ENCODE measurements at places on chromosomes 16 and 17.

DNA sequence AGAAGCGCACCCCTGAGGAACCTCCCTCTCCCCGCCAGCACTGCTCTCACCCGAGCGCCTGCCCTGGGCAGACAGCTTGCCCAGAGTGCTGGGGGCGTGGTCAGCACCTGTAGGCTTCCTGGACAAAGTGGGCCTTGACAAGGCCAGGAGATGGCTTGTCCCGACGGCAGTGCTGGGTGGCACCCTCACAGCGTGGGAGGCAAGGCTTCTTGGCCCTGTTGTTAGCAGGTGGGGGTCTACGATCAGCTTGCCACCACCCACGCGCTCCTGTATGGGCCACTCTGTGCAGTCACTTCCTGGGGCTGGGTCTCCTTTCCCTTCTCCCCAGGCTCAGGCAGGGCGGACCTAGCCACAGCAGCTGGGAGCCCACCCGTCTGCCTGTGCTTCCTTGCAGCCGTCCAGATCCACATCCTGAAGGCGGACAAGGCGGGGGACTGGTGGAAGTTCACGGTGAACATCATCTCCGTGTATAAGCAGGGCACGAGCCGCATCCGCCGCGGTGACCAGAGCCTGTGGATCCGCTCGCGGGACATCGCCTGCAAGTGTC lies 218.0 kb downstream of the NTN1 start:
- DNase-seq = no peak

DNA sequence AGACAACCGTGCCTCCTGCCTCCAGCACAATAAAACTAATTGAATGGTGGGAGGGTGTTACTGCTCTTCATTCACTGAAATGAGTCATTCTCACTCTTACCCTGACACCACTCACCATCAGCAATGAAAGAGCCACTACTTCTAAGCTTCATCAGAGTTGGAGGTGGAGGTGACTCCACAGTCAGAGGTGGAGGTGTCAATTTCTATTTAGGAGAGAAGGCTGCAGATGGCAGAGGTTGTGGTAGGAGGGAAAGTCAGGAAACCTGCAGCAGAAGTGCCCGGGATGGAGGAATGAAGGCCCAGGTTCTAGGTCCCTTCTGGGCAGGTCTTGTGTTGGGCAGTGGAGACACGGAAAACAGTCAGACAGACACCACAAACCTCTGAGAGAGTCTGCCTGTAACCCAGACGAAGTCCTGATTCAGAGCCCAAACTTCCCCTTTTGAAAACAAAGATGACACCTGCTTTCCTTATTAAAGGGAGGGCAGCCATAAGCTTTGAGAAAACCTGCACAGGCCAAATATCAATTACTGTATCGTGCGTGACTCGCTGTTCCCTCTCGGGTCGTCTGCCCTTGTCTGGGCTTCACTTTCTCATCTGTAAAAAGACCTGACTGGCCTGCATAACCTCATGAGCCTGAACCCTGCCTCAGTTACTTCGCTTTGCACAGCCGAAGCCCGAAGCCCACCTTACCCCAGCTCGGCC lies 668 bp downstream of the ATPAF2 start:
- DNase-seq = no peak

DNA sequence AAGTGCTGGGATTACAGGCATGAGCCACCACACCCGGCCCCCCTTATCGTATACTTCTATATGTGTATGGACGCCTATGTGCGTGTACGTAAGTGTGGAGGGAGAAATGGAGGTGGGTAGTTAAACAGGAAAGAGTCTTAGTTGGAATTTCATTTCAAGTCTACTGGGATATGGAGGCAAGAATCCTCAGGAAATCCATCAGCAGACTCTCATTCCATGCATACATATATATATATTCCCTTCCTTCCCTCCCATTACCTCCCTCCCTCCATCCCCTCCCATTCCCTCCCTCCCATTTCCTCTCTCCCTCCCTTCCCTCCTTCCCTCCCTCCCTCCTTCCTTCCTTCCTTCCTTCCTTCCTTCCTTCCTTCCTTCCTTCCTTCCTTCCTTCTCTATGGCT lies 391.7 kb upstream of the RBFOX1 start:
- DNase-seq = no peak

- DNase-seq = no peak
Observed at GRCh38 chr17:71914042-71914441, 206.8 kb upstream of the SOX9 start.

DNA sequence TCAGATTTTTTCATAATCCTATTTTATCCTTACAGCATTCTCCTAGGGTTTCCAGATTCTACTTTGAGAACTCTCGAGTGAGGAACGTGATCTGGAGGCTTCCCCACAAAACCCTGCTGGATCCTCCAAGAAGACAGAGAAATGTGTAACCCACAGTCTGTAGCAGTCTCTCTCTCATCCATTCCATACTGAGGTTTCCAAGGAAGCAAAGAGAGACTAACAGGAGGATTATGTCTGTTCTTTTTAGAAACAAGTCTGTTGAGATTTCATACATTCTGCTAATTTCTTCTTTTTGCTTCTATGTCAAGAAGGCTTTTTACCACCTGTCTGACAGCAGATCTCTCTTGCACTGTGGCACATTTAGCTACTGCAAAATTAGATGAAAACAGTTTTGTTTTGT lies 18.8 kb downstream of the TMIGD1 start:
- no peak for DNase-seq

- DNase-seq = no peak
Observed at GRCh38 chr16:12893050-12893750, 8.2 kb upstream of the SHISA9 start.

DNA sequence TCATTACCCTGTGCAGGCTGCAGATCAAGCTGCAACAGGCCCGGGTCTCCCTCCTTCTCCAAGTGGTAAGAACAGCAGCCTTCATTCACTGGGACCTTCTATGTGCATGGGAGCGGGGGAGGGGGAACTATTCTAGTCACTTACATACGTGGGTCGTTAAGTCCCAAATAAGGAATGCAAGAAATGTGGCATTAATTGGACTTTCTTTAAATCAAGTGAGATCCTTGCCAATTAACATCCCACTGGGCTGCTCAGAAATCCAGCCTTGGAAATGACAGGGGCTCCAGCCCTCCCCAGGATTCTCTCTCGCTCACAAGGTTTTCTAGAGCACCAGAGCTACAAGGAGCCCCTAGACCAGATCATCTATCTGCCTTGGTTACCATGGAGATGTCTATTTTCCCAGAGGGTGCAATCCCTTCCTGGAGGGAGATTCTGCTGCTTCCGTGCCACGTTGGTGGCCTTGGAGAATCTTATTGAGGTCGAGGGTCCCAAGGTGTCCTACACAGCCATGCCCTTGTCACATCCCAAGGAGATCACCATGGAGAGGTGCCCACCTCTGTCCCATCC lies 5.2 kb upstream of the EIF1 start:
- DNase-seq = no peak

DNA sequence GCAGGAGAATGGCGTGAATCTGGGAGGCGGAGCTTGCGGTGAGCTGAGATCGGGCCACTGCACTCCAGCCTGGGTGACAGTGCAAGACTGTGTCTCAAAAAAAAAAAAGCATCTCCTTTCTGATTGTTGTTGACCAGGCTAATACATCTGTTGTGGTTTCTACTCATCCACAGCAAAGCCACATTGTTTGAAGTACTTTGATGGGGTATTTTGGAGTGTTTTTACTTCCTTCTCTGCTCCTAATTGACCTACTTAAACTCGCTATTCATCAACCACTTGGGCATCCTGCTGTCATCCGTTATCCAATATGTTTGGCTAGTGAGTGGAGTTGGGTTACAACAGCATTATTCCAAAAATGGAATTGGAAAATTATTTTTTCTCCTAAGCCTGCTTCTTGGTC lies 3.5 kb upstream of the CDC27 start:
- DNase-seq = no peak

GRCh38 chr17:3754458-3755334 lies 31.0 kb downstream of the HASPIN start:
- no peak for DNase-seq

DNA sequence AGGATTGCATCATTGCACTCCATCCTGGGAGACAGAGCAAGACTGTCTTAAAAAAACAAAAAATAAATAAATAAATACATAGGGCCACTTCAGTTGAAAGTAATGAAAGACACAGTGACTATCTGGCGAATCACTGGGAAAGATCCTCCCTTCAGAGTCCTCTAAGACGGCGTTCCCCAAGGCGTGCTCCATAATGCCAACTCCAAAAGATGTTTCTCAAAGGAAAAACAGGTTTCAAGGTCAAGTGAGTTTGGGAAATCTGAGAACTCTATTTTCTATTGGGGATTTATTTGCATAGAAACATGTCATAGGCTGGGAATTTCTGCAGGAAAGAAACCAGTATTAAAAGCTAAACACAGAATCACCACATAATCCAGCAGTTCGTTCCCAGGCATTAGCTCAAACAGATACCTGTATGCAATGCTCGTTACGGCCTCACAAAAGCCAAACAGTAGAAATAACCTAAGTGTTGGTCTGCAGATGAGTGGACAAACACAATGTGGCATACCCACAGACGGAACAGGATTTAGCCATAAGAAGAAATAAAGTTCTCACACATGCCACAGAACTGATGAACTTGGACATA lies 7.9 kb downstream of the KLHDC4 start:
- no peak for DNase-seq

- DNase-seq = no peak
Observed at GRCh38 chr17:38322897-38323296, 20.9 kb downstream of the GPR179 start.

DNA sequence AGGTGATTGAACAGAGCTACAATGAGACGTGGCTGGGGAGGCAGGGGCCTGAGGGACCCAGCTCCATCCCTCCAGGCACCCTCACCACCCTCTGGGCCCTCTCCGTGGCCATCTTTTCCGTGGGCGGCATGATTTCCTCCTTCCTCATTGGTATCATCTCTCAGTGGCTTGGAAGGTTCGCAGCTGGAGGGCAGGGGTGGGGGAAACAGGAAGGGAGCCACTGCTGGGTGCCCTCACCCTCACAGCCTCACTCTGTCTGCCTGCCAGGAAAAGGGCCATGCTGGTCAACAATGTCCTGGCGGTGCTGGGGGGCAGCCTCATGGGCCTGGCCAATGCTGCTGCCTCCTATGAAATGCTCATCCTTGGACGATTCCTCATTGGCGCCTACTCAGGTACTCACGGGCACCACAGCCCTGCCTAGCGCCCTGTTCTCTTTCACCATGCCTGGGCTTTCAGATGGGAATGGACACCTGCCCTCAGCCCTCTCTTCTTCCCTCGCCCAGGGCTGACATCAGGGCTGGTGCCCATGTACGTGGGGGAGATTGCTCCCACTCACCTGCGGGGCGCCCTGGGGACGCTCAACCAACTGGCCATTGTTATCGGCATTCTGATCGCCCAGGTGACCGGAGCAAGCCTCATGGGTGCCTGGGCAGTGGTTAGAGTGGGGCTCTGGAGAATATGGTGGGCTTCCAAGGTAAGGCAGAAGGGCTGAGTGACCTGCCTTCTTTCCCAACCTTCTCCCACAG lies 2.1 kb downstream of the SLC2A4 start:
- no peak for DNase-seq

Measured in smooth muscle cell of the brain vasculature (primary cell).